Testis (tissue), 5 donors: ENCODE measurements at places on chromosomes 1 and 21.

DNA sequence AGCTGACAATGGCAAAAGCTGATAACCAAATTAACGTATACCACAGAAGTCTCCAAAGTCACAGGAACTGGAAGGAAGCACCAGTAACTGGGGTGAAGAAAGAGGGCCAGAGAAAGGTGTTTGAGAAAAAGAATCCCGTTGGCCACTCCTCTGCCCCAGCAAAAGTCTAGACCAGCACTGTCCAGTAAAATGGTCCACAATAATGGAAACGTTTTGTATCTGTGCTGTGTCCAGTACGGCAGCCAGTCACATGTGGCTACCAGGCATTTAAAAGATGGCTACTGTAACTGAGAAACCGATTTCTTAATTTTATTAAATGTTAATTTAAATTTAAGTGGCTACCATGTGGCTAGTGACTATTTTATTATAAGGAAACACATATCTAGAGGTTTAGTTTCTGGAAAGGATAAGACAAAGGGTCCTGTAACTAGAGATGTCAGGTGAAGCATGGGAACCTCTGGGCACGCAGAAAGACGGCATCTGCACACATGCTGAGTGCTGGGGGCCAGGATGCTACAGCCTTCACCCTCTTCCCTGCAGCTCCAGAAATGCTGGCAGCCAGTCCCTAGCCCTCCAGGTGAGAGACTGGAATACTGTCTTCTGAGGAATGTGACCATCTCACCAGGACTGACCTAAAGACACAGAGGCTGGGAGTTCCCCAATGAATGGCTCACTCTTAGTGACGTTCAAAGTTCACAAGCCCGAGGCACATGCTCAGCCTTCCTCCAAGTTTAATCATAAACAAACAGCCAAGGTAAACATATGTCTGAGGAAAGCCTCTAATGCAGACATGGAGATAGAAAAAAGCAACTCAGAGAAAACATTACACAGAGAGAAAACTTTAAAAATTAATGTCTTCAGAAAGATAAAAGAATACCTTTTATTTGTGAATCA, 50.7 kb downstream of the JAK1 start:
- peak; percentile 33 for DNase-seq

- DNase-seq, result no peak
Observed at GRCh38 chr21:33063375-33063883, 6.5 kb upstream of the OLIG1 start.

DNA sequence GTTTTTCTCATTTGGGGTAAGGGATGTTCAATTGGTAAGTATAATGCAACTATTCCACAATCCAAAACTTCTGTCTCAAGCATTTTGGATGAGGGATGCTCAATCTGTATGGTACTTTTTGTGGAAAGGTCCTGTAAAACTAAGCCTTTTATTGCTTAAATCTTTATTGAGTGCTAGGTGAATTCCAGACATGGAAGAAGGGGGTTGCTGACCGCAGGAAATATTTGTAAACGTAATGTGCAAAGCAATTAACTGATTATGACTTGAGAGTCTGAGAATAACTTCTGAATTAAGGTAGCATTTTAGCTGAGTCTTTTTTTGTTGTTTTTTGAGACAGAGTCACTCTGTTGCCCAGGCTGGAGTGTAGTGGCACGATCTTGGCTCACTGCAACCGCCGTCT, 3.1 kb downstream of the AKIRIN1 start:
- no peak for DNase-seq

DNA sequence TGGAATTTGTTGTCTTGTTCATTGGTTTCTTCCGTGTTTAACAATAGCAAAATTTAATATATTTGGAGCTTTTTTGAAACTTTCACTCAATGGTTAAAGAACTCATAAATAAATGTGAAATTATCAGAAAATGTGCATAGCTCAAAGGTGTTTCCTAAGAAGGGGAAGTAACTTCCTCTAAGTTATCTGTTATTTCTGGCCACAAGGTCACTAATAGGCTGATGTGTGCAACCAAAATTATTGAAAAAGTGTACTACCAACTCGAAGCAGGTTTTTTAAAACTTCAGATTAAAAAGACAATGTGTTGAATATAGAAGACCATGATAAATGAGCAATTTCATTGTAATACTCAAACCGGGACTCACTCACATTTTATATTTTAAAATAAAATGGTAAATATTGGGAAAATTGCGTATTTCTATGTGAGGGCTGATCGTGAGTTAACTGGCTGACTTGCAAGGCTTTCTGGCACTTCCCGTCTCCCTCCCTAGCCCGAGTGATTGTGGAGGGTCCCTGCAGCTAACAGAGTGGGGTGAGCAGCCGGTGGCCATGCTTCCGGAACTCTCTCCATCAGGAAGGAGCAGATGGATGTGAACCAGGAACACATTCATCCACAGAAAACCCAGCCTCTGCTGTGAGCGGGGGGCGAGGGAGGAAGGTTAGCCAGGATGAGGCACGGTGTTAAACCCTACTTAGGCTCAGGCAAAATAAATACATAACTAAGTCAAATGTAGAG, 96.9 kb downstream of the ERG start:
- DNase-seq, result no peak

DNA sequence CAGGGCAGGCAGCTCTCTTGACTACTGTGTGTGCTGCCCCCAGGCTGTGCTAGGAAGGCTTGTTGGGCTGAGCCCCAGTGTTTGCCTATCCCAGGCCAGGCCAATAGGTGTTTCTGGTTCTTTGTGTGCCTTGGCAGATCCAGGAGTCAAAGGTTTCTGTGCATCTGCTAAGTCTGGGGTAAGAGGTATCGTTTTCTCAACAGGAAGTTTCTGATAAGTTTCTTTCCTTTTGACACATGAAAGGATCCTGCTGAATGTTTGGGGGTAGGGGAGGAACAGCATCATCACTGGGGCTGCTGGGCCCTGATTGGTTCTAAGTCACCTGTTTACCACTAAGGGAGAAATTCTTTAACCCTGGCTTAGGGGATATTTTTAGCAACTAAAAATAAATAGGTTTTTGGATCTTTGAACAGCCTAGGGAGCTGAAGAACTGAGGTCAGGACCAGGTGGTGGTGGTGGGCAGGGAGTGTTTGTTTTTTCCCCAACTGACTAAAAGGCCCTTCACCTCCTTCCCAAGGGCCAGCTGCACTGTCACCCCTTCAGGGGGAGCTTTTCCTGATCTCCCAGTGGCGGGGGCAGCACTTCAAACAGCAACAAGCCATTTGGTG, 85.1 kb downstream of the KCNN3 start:
- DNase-seq, result no peak

DNA sequence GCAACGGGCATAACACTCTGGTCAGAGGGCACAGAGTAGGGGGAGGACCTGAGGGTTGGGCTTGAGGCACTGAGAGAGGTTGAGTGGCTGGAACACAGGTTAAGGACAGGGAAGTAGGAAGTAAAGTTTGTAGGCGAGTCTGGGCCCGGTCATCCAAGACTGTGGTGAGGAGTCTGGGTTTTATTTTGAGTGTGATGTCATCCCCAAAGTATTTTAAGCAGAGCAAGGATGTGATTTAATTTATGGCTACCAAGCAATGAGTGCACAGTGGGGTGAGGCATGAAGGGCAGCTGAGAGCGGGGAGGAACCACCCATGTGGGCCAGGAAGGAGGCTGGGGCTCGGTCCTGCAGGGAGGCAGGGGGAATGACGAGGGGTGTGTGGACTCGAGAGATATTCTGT, 11.2 kb upstream of the VWA5B1 start:
- DNase-seq, result no peak

DNA sequence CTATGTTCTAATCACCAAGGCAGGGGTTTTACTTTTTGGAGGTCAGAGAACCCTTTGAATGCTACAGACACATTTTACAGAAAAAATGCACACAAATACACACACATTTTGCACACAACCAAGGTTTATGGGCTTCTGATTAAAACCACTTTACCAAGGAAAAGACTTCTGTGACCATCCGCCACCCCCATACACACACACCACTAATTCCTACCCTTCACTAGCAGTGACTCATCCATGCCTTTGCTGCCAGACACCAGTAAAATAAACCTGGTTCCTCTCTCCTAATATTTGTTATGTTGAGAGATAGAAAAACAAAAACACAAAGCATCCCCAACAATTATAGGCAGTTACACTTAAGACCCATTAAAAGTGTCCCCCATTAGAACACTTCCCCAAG, 12.9 kb downstream of the PIGM start:
- DNase-seq, result no peak

- peak; percentile 54 for DNase-seq
Observed at GRCh38 chr1:226664413-226665101, 74.5 kb downstream of the ITPKB start.

DNA sequence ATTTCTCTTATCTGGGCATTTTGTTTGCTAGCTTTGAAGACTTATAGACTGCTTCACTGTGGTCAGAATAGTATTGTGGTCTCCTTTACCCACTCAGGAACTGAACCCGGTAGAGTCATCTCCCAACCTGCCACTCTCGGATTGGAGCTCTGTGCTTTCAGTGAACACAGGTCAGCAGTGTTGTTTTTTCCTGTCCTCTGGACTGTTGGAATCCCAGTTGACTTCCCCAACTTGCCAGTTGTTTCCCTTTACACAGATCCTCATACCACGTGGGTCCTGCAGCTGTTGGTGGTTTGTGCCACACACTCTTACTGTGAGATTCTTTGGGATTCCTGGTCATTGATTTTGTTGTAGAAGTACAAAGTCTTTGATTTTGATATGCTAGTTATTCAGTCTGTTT, 214.1 kb downstream of the DYRK1A start:
- DNase-seq, result no peak

GRCh38 chr1:118985640-118986554, 2.2 kb downstream of the TBX15 start:
- no peak for DNase-seq

GRCh38 chr1:43936431-43937151, 3.0 kb downstream of the ARTN start:
- peak; percentile 40 for DNase-seq

- DNase-seq, result no peak
Observed at GRCh38 chr1:1128454-1129139, 12.7 kb upstream of the C1orf159 start.

DNA sequence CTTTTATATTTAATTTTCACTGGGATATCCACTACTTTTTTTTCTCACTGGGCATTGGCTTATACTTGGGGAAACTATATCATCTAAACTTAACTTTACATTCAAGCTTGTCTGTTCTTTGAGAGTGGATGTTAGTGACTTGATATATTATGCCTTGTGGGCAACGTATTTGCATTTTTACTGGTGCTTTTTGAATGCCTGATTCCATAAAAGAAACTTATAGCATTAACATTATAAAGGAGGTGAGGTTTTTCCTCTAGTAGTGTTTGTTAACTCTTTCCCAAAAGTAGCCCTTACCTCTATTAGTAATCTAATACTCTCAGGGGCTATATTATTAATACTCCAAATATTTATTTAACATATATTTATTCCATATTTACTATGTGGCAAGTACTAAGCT, 416.5 kb downstream of the PLA2G4A start:
- DNase-seq, result no peak

GRCh38 chr1:59428828-59429227, 131.9 kb downstream of the FGGY start:
- DNase-seq, result no peak

GRCh38 chr1:45035631-45036301, 23.7 kb downstream of the UROD start:
- DNase-seq, result no peak

DNA sequence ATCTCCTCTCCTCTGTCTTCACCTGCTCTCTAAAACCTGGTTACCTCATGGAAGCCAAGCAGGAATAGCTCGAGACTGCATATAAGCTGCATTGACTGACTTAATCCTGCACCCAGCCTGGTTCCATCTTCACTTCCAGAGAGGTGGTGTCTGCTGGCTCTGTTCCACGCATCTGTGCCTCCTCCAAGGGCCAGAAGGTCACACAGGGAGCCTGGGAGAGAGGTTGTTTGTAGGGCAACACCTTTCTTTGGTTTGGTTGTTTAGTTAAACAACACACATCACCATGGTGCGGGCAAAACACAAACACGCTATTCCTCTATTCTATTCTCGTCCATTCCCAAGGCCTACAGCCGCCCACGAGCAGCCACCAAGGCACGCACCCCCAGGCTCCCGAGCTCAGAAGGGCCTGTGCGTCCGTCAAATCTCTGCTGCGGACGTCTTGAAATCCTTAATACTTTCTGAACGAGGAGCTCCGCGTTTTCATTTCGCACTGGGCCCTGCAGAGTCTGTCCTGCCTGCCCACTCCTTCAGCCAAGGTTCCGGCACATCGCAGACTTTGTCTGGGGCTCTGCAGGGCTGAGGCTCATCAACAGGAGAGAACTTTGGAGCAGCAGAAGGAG, 116.2 kb downstream of the RIPK4 start:
- no peak for DNase-seq

- peak; percentile 90 for DNase-seq
Observed at GRCh38 chr1:112618721-112619517, at the start of gene ST7L. Gene ST7L, minus strand, starts transcription at chr1:112619141. Its CDS starts 28 bp downstream, at chr1:112619113.

GRCh38 chr1:157628773-157629172, 30.9 kb upstream of the FCRL4 start:
- no peak for DNase-seq

DNA sequence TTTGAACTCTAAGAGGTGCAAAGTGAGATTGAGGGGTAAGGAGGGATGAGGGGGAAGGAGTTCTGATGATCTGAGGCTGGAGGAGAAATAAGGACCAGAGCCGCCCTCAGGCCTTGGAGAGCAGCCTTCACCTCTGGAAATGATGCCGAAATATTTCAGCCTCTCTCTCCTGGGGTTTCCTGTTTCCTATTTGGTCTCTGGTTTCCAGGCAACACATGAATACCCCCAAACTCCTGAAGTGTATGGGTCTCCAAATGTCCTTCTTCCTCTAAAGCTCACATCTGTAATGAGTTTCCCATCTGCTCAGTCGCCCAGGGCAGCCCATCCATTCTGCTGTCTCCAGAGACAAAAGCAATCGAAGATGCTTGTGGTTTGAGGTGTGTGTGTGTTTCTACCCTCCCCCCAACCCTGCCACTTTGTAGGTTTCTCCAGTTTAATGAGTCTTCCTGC, 52.0 kb upstream of the FAM20B start:
- no peak for DNase-seq

- DNase-seq, result no peak
Observed at GRCh38 chr1:219434285-219434922, 178.5 kb downstream of the ZC3H11B start.

DNA sequence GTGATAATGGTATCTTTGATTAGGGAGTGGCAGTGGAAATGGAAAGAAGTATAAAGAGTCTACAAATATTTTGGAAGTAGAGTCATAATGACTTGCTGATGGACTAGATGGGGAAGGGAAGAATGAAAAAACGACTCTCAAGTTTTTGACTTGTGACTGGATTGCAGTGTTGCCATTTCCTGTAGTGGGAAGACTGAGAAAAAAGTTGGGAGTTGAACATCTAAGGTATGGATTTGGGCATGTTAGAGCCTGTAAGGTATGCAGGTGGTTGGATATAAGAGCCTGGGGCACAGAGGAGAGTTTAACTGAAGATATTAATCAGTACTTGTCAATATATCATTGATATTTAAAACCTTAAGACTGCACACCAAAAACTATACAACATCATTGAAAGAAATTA, 19.4 kb downstream of the DNM3 start:
- DNase-seq, result no peak
